Femur (tissue), 1 donor: ENCODE measurements at places on chromosomes 3 and 15.

DNA sequence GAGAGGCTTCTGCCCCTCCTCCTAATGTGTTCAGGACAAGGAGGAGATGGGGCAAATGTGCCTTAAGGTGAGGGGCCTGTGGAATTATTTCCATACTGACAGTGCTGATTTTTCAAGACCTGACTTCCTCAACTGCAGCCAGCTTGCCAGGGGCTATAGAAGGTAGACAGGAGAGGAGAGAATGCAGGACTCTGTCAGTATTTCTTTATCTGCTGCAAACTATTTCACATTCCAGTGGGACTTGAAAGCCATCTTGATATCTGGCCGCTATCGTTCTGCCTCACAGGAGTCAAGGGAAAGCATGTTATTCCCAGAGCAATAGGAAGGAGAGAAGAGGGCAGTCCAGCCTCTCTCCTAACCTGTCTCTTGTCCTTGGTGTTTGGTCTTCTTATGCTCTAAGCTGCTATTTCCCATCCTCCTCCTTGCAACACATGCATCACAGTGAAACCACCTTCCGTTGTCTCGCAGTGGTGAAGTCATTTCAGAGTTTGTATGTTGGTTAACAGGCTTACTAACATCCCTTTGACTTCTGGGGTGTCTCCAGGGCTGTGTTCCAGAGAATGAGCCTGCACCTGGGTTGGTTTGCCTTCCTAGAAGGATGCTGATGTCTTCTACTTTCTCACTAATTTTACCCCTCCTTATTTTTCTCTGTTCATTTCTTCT lies 95.1 kb upstream of the MRPS22 start:
- no peak for DNase-seq

DNA sequence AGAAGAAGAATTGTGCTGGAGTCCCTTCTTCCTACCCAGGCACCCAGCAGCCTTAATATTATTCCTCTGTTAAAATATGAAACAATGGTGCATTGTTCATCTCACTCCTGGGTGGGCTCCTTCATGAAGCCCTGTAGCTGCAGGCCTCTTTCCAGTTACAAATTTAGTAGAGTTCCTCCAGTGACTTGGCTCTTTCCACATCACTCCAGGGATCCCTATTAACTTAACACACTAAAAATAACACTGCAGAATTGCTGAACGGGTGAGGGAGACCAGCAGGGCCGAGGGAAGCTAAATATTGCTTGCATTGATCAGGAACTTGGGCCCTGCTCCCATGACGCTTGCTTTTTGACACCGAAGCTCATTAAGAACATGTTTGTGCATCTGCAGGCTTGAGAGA lies 142.3 kb downstream of the PDCD6IP start:
- DNase-seq = peak; percentile 20

GRCh38 chr3:79012530-79012913 lies 755.3 kb downstream of the ROBO1 start:
- no peak for DNase-seq

GRCh38 chr15:101159096-101159935 lies 92.5 kb downstream of the CHSY1 start:
- no peak for DNase-seq

- DNase-seq = no peak
Measured at GRCh38 chr15:47504624-47505256, 212.6 kb upstream of the SEMA6D start.

DNA sequence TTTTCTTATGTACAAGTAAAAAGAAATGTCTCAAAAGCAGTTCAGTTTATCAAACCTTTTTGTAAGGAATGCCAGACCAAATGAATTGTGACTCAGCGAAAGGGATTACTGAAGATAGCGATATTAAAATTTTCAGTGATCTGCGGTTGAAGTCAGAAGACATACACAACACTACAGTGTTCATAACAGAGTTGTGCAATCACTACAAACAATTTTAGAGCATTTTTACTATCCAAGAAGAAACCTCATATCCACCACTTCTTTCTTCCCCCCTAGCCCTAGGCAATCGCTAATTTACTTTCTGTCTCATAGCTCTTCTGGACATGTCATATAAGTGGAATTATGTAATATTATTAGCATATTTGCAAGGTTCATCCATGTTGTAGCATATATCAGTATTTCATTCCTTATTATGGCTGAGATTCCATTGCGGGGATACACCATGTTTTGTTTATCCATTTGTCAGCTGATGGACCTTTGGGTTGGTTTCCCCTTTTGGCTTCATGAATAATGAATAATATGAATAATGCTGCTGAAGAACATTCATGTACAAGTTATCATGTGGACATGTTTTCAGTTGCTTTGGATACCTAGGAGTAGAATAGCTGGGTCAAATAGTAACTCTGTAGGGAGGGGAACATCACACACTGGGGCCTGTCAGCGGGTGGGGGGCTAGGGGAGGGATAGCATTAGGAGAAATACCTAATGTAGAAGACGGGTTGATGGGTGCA lies 23.6 kb upstream of the ALPK3 start:
- DNase-seq = no peak

DNA sequence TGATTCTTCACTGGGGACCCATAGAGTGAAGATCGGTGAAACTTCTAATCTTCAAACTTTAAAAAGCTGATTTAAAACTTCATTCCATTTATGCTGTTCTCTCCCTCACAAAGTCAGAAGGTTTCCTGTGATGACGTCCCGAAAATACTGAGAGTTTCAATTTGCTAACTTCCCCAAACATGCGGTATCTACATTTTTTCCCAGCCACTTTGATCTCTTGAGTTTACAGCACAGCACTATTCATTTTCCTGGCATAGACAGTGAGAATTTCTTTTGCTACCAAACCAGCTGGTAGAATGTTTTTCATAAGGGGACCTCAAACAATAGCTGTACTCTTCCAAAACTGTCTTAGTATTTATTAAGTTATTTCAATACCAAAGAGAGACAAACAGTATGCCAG lies 156.8 kb downstream of the LSAMP start:
- DNase-seq = no peak

- DNase-seq = peak; percentile 49
Measured at GRCh38 chr15:61084944-61085367, 144.1 kb downstream of the RORA start.

DNA sequence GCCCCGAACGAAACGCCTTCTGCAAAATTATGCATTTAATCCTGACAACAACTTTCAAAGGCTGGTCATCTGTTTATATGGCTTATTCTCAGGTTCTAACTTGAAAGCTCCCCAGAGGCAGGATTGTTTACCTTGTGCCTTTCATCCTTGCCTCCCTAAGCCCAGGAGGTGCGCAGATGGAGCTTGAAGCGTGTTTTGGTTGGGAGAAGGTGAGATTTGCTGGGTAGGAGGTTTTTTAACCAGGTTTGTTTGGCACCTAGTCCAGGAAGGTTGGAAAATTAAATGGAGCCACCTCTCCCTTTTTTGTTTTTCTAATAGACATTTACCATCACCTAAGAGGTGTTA lies 675 bp downstream of the TSEN2 start:
- DNase-seq = no peak

DNA sequence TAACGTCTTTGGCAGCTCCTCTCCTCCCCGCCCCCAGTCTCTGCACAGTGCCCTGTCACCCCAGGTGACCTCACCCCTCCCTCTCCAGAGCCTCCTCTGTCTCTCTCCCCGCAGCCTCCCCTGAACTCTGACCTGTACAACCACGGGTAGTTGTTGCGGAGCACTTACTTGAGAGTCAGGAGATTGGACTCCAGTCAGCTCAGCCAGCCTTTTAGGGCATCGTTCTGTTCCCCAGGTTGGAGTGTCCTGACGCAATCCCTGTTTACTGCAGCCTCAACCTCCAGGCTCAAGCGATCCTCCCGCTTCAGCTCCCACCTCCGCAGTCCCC lies 177.7 kb downstream of the UACA start:
- DNase-seq = no peak

- DNase-seq = peak; percentile 88
Measured at GRCh38 chr15:69540622-69541021, 88.0 kb downstream of the RPLP1 start.

DNA sequence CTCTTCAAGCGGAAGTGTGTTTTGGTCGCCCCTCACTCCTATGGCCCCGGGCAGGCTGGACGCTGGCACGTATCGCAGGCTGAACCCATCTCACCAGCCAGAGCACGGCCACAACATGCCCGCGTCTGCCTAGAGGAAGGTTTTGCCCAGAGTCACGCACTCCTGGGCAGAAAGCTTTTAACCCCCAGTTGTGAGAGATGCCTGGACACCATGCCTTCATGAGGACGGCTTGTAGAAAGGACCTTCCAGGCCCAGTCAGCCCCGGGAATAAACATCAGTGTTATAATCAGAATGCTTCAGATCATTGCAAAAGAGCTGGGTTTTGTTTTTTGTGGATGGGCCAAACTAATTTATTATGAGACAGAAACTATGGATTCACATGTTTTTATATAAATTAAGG lies 16.5 kb downstream of the CYFIP1 start:
- no peak for DNase-seq

DNA sequence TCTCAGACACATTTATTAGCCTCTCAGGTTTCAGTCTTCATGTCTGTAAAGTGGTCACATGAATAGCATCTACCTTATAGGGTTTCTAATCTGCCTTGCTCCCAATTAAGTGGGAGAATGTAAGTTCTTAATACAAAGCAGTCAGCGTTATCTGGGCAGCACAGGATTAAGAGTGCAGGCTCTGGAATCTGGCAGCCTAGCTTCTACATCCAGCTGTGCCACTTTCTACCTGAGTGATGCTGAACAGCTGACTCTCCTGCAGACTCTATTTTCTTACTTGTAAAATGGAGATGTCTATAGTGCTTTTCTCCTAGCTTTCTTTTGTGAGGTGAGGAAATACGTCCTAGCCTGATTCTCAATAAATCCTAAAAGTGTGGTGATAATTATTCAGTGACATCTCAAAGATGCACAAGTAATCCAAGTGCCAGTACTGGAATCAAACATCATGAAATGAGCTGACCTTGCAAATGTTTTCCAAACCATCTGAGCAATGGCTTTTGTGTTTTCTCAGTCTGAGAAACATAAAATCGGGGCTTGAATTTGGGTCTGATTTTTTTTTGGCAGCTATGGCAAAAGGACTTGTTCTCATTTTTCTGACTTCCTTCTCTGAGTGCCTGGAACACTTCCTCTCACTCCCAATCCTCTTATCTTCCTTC lies 232.2 kb upstream of the FEZF2 start:
- DNase-seq = no peak
